Epithelial cell of proximal tubule (primary cell): ENCODE measurements at places on chromosomes 16 and 17.

DNA sequence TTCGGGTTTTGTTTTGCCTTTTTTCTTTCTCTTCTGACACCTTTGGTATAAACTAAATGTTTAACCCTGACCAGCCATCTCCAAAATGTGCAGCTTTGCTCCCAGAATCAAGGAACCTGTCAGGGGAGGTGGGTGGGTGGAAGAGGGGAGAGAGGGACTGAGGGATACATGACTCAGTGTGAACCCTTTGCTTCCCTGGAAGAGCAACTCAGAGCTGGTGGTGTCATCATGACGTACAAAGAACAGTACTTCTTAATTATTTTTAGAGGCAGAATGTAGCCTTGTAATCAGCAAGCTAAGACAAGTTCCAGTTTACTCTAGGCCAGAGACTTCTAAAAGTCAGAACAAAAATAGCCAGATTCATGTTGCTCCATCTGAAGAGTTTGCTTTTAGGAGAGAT, 119.6 kb upstream of the HAS3 start:
- no peak for DNase-seq

GRCh38 chr17:79740413-79740812, 9.7 kb downstream of the ENPP7 start:
- DNase-seq = no peak

DNA sequence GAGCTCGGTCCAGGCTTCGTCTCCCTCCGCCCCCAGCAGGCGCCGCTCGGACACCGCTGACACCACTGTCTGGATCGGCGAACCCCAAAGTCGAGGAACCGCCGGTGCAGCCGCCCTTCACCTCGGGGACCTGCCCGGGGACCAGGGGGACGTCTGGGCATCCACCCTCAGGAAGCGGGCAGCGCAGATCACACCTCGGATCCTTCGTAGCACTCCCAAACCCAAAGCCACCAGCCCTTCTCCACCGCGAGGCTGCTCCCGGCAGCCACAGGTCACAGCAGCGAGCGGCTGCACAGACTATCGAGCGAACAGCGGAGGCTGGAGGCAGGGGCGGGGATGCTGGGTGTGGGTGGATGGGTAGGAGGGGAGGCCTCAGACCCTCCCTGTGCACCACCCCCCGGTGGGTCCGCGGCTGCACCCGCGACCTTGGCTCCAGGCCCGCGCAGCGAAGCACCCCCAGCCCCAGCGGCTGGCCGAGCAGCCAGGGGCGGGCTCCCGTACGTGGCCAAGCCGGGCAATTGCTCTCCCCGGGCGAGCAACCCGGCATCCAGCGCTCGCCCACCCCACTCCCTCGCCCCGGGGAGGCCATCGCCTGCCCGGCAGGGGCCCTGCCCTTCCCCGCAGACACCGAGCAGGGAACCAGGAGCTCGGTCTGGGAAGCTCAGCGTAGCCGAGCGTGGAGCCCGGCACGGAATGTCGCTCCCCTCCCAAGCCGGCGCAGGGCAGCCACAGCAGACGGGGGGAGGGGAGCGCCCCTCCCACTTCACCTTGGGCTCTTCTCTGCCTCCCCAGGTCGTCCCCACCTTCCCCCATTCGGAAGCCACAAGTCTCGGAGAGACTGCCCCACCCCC, 1.0 kb downstream of the SDK2 start:
- DNase-seq = no peak

DNA sequence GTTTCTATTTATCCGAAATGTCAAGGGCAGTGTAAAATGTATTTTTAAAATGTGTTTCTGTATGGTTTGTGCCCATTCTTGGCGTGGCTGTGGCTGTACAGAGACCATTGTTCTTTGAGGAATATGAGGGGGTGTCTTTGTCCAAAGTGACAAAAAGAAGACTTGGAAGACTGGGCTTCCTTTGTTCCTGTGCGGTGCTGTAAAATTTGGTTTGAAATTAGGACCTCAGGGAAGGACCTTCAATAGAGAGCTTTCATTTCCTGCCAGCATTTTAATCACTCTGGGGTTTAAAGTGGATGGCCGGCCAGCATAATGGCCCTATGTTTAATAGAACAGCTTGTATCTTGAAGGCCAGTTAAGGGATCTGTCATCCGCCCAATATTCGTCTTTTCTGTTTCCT, 190.1 kb upstream of the TBX2 start:
- DNase-seq = no peak

DNA sequence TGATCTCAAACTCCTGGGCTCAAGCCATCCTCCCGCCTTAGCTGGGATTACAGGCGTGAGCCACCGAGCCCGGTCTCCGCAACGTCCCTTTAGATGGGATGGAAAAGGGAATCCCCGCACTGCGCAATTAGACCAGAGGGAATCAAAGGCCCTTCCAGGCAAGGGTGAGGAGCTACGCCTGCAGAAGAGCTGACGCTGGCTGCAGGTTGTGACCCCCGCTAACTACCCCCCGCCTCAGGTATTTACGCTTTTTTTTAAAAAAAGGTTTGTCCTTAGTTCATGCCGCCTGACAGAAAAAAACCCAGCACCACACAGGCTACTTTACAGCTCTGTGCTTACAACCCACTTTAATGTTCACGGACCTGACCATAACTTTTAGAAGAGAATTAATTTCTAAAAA, 26.9 kb downstream of the ZCCHC14 start:
- no peak for DNase-seq

DNA sequence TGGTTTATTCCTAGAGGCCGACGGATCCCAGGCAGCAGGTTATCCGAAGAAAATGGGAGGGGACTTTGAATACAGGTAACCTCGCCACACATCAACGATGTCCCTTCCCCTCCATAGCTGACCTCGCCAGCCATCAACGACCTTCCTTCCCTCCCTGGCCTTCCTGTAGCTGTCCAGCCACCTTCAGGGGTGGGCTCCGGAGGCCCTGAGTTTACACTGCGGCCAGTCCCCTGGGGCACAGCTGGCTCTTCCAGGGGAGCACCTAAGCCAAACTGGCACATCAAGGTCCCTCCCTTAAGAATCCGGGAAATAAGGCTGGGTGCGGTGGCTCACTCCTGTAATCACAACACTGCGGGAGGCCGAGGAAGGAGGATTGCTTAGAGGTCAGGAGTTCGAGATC, 10.1 kb upstream of the RPH3AL start:
- DNase-seq = no peak

- DNase-seq = no peak
These were observed 95.0 kb upstream of the RCVRN start for GRCh38 chr17:9999919-10000695.

- DNase-seq = no peak
These were observed 351.7 kb downstream of the FOXL1 start for GRCh38 chr16:86930001-86930400.

- no peak for DNase-seq
These were observed 154.9 kb downstream of the SDK2 start for GRCh38 chr17:73489333-73489732.

- peak; percentile 78 for DNase-seq
These were observed 7.7 kb upstream of the PPL start for GRCh38 chr16:4944333-4945281.

GRCh38 chr17:82106688-82107305, 8.8 kb upstream of the FASN start:
- DNase-seq = no peak

GRCh38 chr17:19534562-19535149, 1.0 kb downstream of the SLC47A1 start:
- DNase-seq = no peak

DNA sequence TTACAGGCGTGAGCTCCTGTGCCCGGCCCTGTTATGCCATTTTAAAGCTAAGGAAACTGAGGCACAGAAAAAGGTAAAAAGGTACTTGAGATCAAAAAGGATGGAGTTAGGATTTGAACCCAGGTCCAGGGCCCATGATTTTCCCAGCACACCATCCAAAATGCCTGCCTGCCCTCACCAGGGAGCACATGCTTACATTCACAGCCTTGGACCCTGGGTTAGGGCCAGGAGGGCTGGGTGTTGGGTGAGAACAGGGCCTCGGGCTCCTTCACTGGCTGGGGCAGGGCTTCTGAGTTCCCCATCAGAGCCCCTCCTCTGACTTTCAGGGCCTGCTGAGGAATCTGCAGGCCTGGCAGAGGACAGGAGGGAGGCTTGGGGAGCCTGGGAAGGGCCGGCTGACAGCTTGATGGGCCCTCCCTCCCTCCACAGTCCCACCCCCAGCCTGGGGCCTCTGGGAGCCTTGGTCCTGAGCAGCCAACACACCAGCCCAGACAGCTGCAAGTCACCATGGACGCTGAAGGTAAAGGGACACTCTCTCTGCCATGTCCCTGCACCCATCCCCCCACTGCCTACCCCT, at the start of gene QPRT:
Gene QPRT, plus strand, starts transcription at position 490 of the 577 bp plus-strand sequence. Its CDS starts 18 bp downstream, at position 508.
- DNase-seq = no peak

DNA sequence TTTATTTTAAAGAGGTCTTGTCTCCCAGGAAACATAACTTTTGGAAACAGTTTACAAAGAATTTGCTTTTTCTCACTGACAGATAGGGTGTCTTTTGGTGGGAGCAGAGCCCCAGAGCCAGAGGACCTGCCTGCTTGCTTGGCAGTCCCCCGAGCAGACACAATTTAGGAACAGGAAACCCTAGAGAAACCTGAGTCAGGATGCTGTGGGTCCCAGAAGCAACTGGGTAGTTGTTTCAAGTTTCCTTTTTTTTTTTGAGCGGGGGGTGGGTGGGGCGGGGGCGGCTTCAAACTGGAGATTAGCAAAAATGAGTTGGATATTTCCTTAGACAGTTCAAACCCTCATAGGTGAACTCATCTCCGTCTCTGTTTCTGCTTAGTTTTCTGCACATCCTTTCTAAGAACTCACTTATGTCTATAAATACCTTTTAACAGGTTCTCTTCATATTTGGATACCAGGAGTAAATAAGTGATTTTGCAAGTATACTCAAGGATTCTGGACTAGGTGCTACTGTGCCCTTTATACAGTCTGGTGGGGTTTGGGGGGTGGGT, 135.1 kb downstream of the PRKCA start:
- DNase-seq = no peak

DNA sequence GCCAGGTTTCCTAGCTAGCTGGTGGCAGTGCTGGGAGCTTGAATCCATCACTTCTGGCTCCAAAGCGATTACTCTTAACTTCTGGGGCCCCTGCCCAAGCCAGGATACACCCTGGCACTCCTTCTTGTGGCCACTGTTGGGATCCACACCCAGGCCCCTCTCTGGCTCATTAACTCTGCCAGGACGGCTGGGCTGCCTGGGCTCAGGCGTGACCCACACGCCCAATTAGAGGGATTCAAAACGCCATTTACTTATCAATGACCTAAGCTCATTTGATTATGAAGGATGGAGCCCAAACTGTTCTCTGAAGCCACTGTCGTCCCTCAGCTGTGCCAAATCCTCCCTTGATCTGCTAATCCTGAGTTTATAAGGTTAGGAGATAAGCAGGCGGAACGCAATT, 79.7 kb upstream of the BRD7 start:
- no peak for DNase-seq

DNA sequence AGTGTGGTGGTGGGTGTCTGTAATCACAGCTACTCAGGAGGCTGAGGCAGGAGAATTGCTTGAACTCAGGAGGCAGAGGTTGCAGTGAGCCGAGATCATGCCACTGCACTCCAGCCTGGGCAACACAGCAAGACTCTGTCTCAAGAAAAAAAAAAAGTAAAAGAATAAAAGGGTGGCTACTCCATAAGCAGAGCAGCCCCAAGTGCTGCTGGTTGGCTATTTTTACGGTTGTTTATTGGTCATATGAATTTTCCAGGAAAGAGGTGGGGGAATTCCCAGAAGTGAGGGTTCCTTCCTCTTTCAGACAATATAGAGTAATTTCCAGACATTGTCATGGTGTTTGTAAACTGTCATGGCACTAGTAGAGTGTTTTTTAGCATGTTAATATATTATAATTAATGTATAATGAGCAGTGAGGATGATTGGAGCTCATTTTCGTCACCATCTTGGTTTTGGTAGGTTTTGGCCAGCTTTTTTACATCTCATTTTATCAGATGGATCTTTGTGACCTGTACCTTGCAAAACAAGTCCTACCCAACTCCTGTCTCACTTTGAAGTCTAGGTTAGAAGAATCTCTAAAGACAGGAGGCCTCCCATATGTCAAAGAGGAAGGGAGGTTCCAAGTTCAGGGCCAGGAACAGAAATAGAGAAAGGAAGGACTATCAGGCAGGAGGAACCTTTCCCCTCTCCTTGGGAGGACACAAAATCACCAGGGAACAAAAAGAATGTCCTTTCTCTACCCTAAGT, 39.1 kb downstream of the HOXB1 start:
- no peak for DNase-seq

GRCh38 chr16:31428638-31429247, 583 bp upstream of the COX6A2 start:
- no peak for DNase-seq

GRCh38 chr16:50213939-50214519, 52.3 kb upstream of the ADCY7 start:
- DNase-seq = no peak

DNA sequence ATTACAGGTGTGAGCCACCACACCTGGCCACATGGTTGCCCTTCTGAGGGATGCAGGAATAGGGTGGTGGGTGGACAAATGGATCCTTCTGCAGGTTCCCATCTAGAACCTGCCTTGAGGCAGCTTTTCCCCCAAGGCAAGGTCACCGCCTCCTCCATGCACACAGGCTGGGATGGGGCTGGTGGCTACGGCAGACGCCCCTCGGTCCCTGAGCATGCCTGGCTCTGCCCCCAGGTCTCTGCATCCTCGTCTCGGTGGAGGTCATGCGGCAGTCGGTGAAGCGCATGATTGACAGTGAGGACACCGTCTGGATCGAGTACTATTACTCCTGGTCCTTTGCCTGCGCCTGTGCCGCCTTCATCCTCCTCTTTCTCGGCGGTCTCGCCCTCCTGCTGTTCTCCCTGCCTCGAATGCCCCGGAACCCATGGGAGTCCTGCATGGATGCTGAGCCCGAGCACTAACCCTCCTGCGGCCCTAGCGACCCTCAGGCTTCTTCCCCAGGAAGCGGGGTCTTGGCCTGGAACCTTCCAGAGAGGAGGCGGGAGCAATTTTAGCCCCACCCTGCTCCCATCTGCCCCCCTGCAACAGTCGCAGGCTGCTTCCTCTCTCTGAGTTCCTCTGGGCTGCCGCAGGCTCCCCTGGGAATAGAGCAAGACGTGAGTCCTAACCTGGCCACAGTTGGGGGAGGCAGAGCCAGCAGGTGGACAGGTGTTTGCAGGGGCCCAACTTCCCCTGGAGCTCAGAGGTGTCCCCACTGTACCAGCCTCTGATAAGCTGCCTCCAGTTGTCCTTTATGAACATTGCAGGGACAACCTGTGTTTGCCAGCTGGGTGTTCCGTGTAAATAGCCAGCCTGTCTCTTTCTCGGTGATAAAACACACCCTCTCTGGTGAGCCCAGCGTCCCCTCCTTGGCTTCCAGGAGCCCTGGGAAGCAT, 11.7 kb downstream of the CACNG1 start:
- DNase-seq = no peak

DNA sequence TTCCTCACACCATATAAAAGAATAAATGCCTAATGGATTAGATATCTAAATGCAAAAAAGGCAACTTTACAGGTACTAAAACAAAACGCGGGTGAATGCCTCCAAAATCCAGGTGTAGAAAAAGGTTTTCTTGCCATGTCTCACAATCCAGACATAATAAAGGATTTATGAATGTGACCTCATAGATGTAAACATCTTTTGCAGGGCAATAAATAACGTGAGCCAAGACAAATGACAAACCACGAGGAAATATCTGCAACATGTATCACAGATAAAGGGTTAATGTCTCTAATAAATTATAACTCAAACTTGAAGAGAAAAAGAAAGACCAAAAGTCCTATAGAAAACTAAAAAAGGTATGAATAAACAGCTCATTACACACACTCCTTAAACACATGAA, 180.7 kb downstream of the PARN start:
- DNase-seq = no peak

- DNase-seq = no peak
These were observed 168.3 kb downstream of the SEC14L1 start for GRCh38 chr17:77308861-77309726.

- DNase-seq = no peak
These were observed 1.0 kb downstream of the MSI2 start for GRCh38 chr17:57257195-57257894.
